ENCODE measurements at places on chromosomes 12 and 14. TPM values are rescaled to one million over a fixed set of nuclear protein-coding genes. Genes with fewer than 3 reads are reported as not detected.

The CCDC177 gene
- not detected for total RNA-seq

DNA sequence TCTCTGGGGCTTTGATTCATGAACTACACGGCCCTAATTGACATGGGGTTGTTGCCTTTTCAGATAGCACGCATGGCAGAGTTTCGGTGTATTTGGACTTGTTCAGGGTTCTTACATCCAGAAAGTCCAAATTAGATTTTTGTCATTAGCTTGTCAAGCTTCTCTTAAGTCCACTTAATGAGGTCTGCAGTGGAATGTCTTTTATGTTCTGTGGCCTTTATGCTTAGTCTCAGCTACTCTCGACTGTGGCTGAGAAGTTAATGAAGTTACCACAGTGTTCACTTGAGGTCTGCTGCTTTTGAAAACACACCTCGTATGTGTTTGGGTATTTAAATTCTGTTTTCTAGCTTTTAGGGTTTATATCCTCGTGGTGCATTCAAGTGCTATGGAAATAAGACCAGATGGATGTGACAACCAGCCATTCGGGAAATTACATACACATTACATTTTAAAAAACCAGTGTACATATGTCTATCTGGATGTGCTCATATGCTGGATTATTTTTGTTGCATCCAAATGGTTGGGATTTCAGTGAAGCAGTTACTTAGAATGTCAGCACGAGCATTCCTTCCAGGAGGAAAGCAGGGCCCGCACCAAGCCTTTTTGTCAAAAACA is 80.2 kb downstream of the RMST start:
- no peaks in the 10 kb centered on the region for H3K36me3 ChIP-seq
- DNase-seq: no peak
- H3K4me1 ChIP-seq: no peaks in the 10 kb centered on the region

DNA sequence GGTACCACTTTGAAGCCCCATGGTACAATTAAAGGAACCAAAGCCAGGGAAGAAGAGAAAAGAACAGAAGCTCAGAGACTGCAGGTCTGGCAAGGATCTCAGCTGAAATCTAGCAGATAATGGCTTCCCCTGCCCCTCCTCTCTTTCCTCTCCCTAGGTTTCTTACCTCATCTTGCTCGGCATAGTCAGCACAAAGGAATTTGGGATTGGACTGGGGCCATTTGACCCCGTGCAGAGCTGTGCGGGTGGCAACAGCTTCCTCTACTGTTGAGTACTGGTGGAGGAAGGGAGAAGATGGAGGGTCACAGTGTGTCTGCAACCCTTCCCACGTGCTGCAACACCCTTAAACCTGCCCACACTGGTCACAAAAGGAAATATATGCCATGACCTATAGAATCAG is 4.7 kb upstream of the CDH24 start:
- peak; percentile 83 for DNase-seq
- H3K27ac ChIP-seq: peak overlapping the region; percentile 44
- no peaks in the 10 kb centered on the region for H3K27me3 ChIP-seq
- H3K4me3 ChIP-seq: no peak overlapping the region
- H3K36me3 ChIP-seq: peaks cover 83% of the 10 kb centered on the region
- peaks cover 3% of the 10 kb centered on the region for H3K4me1 ChIP-seq

The HAL gene
- total RNA-seq: 1.3 TPM

- DNase-seq: no peak
- no peaks in the 10 kb centered on the region for H3K27me3 ChIP-seq
- H3K27ac ChIP-seq: no peak overlapping the region
- no peaks in the 10 kb centered on the region for H3K4me1 ChIP-seq
These were observed 50.4 kb downstream of the SLC24A4 start for GRCh38 chr14:92373336-92373735.

The DPY19L2 gene
- 1.5 TPM for total RNA-seq

The DNAH10 gene
- total RNA-seq: 0.65 TPM

The RHEBL1 gene
- total RNA-seq: 0.71 TPM

DNA sequence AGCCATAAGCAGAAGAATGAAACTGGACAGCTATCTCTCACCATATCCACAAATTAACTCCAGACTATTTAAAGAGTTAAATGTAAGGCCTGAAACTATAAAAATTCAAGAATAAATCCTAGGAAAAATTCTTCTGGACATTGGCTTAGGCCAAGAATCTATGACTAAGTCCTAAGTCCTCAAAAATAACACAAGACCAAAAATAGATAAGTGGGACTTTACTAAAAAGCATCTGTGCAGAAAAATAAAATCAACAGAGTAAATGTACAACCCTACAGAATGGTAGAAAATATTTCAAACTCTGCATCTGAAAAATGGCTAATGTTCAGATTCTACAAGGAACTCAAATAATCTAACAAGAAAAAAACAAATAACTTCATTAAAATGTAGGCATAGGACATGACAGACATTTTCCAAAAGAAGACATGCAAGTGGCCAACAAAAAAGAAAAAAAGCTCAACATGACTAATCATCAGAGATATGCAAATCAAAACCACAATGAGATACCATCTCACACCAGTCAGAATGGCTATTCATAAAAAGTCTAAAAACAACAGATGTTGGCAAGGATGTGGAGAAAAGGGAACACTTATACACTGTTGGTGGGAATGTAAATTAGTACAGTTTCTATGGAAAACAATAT is 61.0 kb upstream of the PPFIA2 start:
- no peaks in the 10 kb centered on the region for H3K36me3 ChIP-seq
- DNase-seq: no peak
- no peak overlapping the region for H3K4me3 ChIP-seq
- H3K27me3 ChIP-seq: no peaks in the 10 kb centered on the region
- no peak overlapping the region for H3K27ac ChIP-seq
- H3K4me1 ChIP-seq: no peaks in the 10 kb centered on the region

DNA sequence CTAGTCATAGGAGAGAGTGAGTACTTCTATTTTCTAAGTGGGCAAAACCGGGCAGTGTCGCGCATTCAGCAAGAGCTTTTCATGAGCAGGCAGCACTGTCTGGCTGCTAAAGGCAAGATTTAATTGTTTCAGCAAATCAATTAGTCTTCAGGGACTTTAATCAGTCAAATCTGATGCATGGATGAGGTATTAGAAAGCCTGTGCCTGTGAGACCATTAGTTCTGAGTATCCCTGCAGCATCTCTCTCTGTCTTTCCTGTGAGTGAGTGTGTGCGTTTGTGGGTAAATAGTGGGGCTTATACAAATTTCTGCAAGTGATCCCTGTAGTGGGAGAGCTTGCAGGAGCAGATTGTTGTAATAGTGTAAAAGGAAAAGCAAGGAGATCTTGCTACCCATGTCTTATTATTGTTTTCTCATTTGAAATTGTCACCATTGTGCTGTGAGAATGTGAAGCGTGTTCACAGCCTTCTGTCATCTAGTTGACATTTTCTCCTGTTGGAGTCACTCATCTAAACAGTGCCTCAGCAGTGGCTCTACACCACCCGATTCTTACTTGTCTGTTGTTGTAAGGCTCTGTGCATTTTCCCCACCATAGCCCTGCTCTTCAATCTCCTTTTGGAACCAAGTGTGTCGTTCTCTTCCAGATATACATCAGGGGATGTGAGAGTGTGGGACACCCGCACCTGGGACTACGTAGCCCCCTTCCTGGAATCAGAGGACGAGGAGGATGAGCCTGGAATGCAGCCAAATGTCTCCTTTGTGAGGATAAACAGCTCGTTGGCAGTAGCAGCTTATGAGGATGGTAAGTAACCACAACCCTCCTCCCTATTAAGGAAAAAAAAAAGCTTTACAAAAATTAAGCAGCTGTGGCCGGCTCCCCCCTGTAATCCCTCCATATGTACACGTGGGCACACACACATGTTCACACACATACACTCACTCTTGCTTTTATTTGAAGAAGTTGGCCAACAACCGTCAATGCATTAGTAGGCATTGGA is 53.6 kb downstream of the FBXW8 start:
- H3K27me3 ChIP-seq: no peaks in the 10 kb centered on the region
- no peak overlapping the region for H3K4me3 ChIP-seq
- DNase-seq: no peak
- H3K4me1 ChIP-seq: no peaks in the 10 kb centered on the region
- no peak overlapping the region for H3K27ac ChIP-seq

DNA sequence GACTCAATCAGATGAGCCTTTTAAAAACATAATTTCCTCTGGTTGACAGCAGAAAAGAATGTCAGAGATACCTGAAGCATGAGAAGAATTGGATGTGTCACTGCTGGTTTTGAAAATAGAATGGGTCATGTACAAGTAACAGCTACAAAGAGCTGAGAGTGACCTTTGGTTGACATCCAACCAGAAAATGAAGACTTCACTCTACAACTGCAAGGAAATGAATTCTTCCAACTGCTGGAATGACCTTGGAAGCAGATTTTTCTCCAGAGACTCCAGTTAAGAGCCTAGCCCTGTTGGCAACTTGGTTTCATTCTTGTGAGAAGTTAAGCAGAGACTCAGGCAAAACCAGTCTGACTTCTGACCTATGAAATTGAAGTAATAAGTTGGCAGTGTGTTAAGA is 505.9 kb downstream of the SLC16A7 start:
- no peak for DNase-seq
- H3K4me1 ChIP-seq: no peaks in the 10 kb centered on the region
- no peak overlapping the region for H3K27ac ChIP-seq
- no peaks in the 10 kb centered on the region for H3K36me3 ChIP-seq
